ENCODE measurements at places on chromosomes 4 and X.

DNA sequence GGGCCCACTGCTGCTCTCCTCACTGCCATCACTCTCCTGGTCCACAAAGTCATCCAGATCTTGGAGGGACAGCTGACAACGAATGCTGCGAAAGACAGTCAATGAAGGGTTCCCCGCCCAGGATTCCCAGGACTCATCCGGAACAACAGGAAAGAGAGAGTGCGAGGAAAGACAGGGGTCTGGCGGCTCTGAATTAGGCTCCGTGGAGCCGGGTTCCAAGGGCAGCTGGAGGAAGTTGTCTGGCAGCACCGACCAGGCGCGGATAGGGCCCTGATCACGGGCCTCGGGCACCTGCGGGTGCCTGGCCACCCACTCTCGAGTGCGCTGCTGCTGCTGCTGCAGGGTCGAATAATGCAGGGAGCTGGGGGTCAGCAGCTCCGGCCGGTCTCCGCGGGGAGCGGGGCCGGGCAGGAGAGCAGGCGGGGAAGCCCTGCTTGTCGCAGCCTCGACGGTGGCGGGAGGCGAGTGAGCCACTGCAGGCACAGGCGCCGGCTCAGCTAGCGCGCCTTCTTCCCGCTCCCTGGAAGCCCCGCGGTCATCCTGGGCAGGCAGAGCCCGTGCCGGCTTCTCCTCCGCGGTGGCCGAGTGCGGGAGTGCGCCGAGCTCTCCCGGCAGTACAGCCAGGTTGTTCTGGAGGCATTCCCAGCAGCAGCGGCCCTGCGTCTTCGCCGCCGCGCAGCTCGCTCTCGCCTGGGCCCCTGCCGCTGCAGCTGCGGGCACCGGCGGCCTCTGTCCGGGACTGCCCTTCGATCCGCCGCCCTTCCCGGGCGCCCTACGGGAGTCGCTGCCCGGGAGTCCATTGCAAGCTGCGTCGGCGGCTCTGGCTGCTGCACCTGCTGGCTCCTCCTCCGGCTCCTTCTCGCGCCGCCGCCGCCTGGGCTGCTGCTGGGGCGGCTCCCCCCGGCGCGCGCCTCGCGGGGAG is 1.1 kb downstream of the SOWAHB start:
- DNase-seq = no peak

DNA sequence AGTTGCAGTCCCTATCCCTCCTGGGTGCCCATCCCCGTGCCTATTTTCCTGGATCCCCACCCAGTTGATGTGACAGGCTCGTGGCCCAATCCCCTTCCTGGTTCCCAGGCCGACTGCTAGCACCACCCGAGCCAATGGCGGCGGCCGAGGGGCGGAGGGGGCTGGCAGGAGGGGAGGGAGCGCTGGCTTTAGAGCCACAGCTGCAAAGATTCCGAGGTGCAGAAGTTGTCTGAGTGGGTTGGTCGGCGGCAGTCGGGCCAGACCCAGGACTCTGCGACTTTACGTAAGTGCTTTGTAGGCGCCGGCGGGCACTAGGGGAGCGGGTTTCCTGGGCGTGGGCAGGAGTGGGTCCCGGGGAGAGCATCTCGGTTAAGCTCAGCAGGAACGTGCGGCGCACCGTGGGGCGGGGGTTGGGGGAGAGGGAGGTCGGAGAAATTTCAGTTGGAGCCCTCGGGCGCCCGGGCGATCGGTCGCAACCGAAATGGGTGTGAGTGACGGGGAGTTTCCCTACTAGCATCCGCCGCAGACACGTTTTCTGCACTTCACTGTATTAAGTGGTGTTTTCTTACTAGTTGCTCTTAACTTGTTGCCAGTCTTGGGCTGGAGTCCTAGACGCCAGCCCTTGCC is at the start of gene PLS3:
Gene PLS3 (plus strand): TSS at position 197 of the 627 bp plus-strand sequence. CDS start 49,077 bp downstream, outside the sequence.
- no peak for DNase-seq

DNA sequence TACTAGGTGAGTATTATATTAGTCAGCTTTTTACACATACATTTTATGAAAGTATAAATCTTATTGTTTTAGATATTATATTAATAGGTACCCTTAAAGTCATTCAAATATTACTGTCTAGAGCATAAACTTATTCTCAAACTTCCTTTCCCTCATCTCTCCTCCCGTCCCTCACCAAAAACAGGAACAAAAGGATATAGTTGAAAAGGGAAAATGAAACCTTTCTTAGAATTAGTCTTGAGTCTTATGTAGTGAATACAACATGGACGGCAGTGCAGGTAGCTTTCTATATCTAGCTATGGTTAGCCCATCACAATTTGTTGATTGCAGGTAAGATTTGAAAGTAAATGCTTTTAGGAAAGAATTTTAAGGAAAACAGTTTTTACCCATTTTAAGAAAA is 65.6 kb downstream of the RBPJ start:
- no peak for DNase-seq

DNA sequence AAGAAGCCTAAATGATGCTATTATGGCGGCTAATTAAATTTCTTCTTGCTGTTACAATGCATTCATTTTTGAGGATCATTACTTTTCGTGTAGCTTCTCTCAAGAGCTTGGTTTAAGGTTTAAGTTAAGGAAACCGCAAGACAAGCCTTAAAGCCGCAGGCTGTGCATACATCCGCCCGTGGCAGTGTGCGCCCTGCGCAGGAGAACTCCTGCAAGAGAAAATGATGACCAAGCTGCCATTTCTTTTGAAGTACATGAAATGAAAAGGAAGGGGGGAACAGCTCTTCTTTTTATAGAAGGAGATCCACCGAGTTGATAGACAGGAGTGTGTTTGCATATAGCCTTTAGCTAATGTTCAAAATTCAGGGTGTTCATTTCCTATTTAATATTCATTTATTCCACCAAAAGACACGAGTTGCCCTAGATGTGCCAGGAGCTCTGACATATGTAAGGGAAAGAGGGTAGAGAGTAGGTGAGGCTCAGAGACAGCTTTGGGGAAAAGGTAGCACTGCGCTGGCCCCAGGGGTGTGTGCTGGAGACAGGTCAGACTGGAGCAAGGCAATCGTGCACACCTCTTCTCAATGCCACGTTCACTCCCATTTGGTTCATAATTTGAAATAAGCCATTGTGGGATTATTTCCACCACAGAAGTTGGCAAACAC is 112.1 kb upstream of the LDB2 start:
- no peak for DNase-seq

- DNase-seq = no peak
Measured at GRCh38 chrX:150270622-150271021, 92.5 kb upstream of the MAMLD1 start.

GRCh38 chr4:137238456-137239162 is 293.7 kb downstream of the PCDH18 start:
- no peak for DNase-seq

DNA sequence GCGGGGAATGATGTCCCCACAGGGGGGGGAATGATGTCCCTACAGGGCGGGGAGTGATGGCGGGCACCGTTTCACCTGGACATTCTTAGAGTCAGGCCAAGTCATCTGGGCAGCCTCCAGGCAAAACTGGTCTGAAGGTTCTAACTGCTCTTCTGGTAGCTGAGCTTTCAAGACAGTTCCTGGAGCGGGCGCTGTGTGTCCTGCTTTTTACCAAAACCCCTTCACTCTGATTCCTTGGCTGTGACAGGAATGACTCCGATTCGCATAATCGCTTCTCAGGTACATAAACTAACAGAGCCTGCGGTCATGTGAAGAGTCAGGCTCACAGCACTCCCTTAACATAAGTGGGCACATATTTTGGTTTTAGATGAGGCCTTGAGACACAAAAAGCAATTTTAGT is 836.0 kb downstream of the TRIML1 start:
- no peak for DNase-seq

- DNase-seq = no peak
Measured at GRCh38 chr4:106092361-106093040, 197.2 kb downstream of the NPNT start.

DNA sequence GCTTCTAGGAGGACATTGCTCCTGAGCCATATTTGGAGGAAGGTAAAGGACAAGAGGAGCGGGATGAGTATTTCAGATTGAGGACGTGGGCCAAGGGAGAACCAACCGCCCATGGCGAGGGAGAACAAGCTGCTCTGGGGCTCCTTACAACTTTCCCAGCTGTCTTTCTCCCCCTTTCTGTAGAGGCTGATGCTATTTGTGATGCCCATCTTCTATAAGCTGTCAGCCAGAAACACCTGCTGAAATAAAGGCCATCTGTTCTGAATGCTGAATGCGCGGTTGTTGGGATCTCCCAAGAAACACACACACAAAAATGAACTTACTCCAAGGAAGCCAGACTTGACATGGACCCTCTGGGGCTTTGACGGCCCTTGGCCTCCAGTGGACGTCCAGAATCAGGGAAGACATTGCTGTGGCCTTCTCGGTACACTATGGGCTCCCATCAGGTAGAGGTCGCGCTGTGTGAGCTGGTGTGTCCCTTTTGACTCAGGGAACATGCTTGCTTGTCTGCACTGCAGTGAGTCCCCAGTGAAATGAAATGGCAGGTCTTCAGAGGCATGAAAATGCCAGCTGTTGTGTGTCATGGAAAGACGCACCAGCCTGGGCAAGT is 30.9 kb downstream of the RWDD4 start:
- no peak for DNase-seq

DNA sequence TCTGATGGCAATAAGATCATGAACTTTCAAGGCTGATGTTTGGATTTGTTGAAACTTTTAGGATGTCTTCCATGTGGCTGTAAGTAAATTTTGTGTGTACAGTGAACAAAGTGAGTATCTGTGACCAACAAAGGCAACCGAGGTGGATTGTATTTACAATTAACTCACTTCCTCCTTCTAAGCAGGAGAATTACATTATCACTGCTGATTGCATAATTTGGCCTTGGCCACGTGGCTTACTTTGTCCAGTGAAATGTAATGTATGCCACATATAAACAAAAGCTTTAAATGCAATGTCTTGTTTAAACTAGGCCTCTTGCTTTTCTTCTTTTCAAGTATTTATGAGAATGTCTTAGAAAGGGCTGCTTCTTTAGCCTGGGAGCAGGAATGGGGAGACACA is 66.3 kb upstream of the MAD2L1 start:
- DNase-seq = no peak

- DNase-seq = no peak
Measured at GRCh38 chrX:43224496-43224895, 431.6 kb upstream of the MAOA start.

DNA sequence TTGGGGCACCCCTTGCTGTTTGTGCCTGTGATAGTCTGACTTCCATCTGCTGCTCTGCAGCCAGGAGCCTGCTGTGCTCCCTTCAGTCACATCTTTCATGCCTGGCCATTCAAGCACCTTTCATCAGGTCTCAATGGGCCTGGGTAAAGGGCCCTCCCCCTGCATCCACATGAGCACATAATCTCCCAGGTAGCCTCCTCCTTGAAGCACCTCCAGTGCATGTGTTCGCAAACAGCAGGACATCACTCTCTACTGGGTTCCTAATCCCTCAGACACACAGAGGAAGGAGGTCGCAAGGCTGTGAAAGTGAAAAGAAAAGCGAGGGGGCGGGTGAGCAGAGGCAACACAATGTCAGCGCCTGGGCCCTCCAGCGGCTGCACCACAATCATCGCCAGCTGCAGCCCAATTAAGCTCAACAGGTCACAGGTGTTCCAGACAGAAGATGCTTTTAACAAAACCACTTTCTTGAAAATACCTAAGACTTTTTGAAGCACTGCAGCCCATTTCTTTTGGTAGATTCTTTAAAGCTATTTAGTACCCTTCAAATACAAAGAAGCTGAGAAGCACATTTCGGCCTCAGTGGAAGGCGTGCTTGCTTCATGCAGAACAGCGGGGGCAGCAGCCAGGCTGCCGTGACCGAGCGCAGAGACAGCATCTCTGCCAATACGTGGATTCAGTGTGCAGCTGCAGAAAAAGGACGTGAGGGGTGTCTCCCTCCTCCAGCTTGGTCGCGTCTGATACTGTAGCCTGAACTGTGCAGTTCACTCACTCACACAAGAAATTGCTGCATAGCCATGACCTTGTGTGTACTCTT is 92.2 kb upstream of the SPRY1 start:
- DNase-seq = no peak

Measured in CD4-positive, alpha-beta T cell treated with Interleukin-4 for 4 hours (primary cell).